ENCODE measurements at places on chromosomes 11 and 22.

DNA sequence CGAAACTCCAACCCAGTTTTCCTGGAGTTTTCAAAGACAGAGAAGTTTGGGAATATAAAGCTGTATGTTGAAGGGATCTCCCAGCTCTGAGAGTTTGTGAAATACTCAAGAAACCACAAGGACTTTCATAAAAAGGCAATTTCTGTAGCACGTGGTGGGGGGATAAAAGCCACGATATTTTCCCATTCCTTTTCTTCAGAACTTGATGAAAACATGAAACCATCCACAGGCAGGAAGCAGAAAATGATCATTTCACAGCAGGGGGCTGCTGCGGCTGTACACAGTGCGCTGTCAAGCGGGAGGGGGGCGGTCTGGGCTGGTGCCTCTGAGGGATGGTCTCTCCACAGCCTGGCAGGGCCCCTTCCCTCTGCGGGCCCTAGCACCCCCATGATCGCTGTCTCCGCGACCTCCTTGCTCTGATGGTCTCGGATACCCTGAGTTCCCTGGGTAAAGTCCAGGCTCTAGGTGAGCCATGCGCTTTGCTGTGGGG lies 423.2 kb downstream of the MN1 start:
- DNase-seq, result no peak

- no peak for DNase-seq
Observed at GRCh38 chr11:81098471-81098870, 1635.2 kb downstream of the FAM181B start.

DNA sequence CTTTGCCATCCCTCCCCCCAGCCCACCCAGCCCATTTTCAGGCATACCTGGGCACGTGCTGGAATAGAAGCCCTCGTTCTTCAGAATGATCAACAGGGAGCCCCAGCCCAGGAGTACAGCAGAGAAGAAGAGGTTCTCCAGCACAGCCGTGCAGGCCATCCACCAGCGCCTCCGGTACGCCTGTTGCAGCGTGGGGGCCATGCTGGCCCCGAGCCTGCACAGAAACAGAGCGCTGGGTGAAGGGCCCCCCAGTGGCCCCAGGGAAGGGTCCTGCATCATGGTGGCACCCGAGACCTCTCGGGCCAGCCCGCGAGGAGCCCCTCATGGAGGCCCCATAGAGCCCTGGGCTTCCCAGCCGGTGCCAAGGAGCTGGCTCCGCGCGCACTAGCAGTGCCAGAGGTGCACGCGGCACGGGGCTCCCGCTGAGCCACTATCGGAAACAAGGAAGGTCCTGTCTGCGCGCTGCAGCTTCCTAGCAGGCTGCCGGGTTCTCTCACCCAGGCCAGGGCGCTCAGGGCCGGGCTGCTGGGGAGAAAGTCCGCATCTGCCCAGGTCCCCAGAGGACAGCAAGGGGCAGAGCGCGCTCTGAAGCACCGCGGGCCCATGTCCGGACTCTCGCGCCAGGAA lies 1.5 kb downstream of the SLC43A1 start:
- DNase-seq, result no peak

DNA sequence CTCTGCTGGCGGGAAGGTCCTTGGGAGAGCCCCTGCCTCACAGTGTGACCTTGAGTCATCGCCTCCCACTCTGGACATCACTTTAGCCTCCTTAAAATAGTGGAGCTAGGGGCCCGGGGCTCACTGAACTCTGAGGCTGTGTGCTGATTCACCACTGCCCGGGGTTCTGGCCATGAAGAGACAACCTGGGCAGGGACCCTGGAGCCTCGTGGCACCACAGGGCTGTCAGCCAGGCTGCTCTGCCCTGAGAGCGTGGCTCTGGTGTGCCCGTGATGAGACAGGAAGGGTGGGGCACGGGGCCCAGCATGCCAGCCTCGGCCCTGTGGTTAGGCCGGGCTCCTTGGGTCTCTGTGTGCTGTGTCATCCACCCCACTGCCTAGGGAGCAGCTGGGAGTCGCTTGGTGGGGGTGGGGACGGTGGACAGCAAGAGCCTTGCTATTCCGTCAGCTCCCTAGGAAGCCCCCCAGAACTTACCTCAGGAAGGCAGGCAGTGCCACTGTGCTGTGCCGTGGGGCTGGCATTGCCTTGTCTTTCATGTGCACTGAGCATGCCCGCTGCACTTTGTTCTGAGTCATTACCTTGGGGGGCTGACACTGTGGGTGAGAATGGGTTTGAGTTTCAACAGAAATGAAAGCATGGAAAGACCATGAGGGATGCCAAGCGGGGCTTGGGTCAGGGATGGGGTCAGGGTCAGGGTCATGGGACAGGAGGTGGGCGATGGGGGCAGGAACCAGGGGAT lies 31.7 kb downstream of the TPCN2 start:
- DNase-seq, result no peak

- DNase-seq, result no peak
Observed at GRCh38 chr11:113470233-113470632, 5.0 kb downstream of the DRD2 start.

DNA sequence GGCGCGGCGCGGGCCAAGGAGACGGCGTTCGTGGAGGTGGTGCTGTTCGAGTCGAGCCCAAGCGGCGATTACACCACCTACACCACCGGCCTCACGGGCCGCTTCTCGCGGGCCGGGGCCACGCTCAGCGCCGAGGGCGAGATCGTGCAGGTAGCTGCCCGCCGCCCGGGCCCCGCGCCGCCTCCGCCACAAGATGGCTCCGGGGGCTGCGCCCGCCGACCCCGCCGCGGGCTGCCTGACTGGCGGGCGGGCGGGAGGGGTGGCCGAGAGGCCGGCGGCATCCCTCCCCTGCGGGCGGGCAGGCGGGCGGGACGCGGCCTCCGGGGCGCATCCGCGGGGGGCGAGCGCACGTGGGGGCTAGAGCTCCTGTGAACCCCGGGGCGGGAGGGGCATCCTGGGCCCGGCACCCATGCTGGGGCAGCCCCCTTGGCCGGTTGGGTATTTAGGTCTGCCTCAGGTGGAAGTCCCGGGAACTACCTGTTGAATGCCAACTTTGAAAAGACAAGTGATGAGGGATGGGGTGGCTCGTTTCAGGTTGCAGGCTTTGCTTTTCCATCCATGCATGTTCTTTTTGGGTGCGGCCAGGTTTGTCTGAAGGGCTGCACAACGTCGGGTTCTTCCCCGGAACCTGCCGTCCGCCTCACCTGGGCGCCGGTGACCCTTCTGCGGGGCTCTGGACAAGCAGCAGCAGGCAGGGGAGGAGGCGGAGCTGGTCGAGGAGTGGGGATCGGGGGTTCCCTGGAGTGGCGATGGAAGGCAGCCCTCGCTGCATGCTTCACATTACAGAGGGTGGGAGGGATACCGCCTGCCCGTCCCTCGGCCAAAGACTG lies 760 bp downstream of the ZNRF3 start:
- no peak for DNase-seq

DNA sequence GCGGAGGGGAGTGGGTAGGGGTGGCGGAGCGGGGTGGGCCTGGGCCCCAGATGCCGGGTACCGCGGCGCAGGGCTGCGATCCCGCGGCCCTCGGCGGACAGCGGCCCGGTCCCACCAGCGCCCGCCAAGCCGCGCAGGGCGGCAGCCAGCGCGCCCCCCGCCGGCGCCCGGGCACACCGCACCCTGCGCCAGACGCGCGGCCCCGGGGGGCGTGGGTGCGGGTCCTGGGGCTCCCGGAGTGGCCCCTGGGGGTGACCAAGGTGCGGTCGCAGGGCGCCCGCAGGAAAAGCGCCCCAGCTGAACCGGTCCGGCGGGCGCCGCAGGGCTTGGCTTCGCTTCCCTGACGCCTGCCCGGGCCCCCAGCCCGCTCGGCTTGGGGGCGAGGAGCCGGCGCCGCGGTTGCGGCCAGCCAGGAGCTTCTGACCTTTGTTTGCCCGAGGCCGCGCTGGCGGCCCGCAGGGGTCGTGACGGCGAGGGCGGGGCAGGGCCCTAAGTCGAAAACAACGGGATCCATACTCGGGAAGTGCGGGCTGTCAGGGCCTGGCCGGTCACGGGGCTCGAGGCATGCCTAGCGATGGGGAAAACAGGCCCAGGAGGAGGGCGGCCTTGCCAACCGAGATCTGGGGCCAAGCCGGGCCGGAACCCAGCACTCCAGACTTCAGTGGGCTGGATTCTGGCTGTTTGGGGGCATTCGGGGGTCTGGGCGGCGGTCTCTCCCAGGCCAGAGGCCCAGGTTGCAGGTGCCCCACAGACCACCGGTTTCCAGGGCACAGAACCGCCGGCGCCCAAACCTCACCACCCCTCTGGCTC lies 581 bp upstream of the AP5B1 start:
- DNase-seq, result no peak

DNA sequence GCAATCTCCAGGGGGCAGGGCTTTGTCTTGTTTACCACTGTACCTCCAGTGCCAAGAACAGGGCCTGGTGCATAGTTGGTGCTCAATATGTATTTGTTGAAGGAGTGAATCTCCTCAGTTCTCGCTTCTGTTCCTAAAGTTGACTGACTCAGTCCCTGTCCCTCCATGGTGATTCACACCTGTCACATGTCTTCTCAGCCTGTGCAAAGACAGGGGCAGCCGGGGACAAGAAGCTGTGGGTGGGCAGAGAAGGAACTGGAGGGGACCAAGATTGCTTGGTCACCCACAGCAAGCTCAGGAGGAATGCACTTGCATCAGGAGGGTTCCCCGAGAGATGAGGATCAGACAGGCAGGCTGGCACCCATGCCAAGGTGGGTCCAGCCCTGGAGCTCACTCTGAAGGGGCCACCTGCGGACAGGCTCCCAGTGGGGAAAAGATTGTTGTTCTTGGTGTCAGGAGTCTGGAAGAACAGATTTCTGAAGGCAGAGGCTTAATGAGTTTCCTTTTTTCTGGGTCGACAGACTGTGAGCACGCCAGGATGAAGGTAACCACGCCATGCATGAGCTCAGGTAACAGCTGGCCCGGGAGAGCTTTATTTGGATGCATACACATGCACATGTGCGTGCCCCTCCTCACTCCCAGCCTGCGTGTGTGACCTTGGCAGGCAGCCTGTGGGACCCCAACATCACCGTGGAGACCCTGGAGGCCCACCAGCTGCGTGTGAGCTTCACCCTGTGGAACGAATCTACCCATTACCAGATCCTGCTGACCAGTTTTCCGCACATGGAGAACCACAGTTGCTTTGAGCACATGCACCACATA lies 16.9 kb downstream of the IL17RA start:
- DNase-seq, result no peak

- DNase-seq, result peak; percentile 61
Observed at GRCh38 chr11:130894322-130895025, 21.8 kb downstream of the SNX19 start.

DNA sequence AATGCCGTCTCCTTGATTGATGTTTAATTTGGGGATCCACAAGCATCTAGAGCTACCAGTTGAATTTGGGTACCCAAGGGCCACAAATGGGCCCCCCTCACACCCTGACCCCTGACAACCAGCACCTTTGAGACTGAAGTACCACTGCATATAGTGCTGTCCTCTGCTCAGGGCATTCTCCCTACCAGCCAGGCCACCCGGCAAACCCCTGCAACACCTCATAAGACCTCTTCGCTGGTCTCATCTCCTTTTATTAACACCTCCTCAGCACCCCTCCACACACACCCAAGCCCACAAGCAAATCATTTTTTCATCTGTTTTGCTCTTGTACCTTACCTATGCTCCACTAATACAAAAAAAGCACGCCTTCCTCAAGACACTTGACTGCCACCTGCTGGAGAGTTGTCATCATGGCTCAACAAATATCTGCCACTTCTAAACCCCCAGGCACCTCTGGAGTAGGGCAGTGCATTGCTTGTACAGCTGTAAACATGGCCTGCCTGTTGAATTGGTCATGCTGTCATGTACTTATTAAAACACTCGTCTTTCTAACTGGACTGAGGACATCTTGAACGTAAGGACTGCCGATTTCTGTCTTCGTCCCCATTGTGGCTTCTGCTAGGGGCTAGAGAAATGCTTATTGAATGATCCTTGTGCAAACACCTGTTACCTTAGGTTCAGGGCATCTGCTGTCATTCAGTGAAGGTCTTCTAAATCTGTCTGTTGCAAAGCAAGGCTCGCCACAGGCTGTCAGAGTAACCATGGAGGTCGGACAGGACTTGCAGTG lies 66.5 kb downstream of the BMAL1 start:
- peak; percentile 63 for DNase-seq

DNA sequence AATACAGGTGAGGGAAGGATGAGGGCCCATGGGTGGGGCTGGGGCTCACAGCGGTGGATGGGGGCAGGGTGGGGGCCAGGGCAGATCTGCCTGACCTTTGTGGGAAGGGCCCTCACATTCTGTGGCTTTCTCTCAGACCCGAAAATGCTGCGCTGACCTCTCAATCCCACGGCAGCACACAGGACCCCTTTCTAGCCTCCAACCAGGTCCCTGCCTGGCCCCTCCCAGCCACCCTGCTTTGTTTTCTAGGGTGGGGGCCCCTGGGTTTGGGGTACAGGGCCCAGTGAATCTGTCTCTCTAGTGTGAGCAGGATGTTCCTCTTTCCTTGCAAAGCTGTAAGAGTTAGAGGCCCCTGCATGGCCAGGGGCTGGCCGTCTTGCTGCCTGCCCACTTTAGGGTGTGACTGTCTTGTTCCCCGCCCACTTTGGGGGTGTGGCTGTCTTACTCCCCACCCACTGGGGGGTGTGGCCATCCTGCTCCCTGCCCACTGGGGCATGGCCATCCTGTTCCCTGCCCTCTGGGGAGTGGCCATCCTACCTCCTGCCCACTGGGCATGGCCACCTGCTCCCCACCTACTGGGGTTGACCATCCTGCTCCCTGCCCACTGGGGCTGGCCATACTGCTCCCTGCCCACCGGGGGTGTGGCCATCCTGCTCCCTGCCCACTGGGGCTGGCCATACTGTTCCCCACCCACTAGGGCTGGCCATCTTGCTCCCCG lies 11.5 kb downstream of the PARVG start:
- no peak for DNase-seq

GRCh38 chr11:48172818-48173609 lies 43.6 kb upstream of the OR4B1 start:
- DNase-seq, result no peak

GRCh38 chr11:122572592-122572991 lies 82.9 kb upstream of the UBASH3B start:
- DNase-seq, result no peak

GRCh38 chr11:3747704-3748103 lies 49.6 kb downstream of the NUP98 start:
- no peak for DNase-seq

GRCh38 chr22:50531962-50532674 lies 2.3 kb upstream of the TYMP start:
- DNase-seq, result no peak

GRCh38 chr11:66970807-66971442 lies 4.2 kb upstream of the C11orf86 start:
- DNase-seq, result no peak
